HCEC 1CT (cell line): ENCODE measurements at places on chromosomes 5 and 9.
A peak's percentile ranks its signal among the peaks of the same experiment; 100 is the strongest.

GRCh38 chr5:116013936-116014335 is 18.3 kb upstream of the ARL14EPL start:
- no peak for DNase-seq

DNA sequence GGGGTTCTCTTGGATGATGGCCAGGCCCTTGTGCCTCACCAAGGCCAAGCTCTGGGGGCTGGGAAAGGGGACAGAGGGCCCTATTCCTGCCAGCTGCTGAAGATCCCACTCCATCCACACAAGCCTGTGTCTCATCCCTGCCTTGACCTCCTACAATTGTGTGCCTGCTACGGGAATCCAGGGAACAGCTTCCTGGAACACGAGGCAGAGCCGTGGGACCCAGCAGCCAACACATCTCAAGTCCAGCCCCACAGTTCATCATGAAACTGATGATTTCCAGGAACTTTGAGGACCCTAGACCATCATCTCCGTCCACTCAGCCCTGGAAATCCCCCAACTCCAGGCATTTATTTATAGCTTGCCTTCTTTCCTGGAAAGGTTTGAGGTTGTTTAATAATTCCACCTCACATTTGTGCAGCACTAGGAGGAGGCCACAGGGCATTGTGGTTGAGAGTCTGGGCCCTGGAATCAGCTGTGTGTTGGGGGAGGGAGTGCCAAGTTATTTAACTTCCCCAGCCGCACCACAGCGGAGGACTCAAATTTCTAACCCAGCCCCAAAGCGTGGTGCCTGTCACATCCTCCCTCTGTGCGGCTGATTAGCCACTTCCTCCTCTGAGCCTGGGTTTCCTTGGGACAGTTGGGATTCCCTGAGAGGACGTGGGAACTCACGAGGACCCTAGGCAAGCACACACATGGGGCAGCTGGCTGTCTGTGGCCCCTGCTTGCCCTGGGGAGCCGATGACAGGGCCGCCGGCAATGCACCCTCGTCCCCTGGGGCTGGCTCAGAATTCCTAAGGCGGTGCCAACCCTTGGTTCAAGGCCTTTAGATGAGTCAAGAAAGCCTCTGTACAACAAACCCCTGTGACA is 58.2 kb upstream of the GGTA1 start:
- DNase-seq: peak; percentile 81

DNA sequence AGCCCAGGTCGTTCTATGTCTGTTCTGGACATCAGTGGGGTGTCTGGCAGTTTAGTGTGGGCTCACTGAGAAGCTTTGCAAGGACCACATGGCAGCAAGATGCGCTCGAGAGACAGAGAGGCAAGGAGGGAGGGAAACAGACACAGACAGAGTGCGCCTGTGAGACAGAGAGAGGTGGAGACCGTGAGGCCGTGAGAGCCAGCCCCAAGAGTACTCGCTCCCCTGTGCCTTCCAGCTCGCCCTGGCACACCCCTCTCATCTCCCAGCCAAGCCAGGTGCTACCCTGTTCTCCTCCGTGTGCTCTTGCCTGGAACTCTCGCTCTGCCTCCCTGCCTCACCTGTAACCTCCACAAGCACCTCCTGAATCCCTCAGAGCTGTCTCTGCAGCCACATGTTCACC is 106.8 kb downstream of the EHMT1 start:
- DNase-seq: no peak

- no peak for DNase-seq
These were observed 138.4 kb downstream of the ASTN2 start for GRCh38 chr9:117276444-117276843.

- DNase-seq: no peak
These were observed 82.0 kb upstream of the FSTL4 start for GRCh38 chr5:133694181-133694831.

- peak; percentile 19 for DNase-seq
These were observed 2.2 kb downstream of the GABRB2 start for GRCh38 chr5:161544350-161544765.

DNA sequence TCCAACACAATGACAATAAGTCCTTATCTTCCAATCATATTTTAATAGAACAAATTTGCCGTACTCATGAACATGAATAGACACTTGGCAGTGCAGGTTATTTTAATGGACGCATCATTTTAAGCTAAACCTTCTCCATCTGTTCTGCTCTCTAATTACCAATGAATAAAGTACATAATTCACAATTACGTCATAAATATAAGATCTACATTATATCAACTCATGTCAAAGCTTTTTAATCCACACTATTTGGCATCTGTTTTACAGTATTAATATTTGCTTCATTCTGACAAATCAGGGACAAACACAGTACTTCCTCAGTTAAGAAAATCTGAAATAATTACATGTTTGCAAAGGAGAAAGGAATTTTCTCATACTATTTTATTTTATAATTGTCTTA is 344.1 kb upstream of the DMAC1 start:
- DNase-seq: no peak

DNA sequence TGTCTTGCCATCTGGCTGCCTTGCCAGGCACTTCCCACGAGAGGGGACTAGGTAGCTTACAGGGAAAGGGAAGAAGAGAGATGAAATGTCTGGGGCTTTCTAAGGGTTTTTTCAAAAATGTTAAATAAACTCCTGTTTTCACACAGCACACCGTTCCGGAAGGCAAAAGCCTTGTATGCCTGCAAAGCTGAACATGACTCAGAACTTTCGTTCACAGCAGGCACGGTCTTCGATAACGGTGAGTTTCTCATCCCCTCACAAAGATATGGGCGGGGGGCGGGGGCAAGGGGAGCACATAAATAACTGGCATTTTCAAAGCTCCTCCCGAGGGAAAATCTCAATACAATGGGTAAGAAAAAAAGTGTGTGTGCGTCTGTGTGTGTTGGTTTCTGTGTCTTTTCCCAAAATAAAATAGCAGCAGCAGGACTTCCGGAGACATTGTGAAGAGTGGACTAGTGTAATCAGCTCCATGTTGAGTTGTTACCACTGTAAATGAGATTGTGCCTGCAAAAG is 189.6 kb downstream of the NR3C1 start:
- DNase-seq: no peak

DNA sequence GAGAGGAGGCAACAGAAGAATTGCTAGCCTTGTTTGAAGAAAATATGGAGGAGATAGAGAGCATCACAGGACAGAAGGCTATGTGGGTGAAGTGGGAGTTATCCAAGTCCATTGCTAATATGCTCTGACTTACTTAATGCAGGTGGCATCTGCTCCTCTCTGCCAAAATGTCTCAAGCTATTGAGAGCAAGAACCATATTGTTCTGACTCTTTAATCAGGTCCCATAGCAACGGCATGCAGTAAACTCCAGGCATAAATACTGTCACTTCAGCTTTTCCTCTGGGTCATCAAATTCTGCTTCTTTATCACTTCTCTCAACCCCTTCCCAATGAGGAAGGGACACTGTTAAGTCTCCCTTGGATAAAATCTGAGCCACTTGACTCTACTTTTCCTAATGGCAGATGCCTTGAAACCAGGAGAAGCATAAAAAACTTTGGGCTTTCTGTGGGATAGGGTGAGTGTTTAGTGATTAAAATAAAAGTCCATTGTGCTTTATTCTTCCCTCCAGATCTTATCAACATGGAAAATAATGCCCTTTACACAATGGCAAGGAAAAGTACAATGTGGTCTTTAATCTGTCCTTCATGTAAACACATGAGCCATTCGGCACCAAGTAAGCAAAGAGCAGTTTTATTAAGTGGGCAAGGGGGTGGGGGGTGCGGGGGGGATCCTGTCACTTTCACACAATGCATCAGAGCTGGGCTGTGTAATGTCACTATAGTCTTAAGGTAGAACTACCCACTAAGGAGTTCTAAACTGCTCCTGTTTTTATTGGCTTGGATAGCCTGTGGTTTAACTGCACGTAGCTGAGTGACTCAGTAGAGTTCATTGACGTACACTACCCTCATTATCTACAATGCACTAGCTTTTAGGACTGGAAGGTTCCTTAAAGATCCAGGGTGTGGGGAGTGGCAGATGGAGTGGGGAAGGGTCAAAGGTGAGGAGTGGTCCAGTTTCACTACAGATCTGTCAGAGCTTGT is 71.0 kb upstream of the TARS1 start:
- peak; percentile 76 for DNase-seq

- no peak for DNase-seq
These were observed 317.9 kb downstream of the ZSWIM6 start for GRCh38 chr5:61649971-61650370.

GRCh38 chr5:58718269-58718978 is 135.5 kb downstream of the RAB3C start:
- DNase-seq: no peak

DNA sequence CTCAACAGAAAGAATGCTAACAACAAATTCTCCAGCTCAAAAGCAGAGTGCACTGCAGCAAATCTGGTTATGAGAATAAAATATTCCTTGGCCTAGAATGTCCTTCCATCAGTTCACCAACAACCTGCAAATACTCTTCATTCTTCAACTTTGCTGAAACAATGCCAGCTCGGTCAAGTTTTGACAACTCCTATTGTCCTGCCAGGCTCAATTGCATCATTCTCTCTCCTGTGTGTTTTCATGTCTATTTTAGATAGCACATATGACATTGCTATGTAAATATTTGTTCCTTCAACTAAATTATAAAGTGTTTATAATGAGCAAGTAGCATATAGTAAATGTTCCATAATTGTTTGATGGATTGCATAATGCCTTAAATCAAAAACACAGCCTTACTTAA is 463.8 kb downstream of the TLE1 start:
- no peak for DNase-seq

GRCh38 chr5:124932791-124933600 is 186.6 kb upstream of the ZNF608 start:
- DNase-seq: no peak

DNA sequence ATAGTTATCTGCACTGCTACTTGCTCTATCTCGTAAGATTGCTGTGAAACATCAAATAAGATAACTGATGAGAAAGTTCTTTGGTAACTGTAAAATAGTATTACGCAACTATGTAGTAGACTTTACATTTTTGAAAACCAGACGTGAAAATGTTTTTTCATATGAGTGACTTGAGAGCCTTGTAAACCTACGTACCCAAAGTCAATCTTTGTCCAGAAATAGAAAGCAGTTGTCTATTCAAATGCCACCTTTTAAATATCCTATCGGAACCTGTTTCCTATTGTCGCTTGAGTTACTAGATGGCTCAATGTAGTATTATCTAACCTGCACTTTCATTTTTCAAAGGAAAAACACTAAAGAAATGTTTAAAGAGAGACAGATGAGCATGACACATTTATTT is 1.6 kb downstream of the FNIP1 start:
- no peak for DNase-seq

DNA sequence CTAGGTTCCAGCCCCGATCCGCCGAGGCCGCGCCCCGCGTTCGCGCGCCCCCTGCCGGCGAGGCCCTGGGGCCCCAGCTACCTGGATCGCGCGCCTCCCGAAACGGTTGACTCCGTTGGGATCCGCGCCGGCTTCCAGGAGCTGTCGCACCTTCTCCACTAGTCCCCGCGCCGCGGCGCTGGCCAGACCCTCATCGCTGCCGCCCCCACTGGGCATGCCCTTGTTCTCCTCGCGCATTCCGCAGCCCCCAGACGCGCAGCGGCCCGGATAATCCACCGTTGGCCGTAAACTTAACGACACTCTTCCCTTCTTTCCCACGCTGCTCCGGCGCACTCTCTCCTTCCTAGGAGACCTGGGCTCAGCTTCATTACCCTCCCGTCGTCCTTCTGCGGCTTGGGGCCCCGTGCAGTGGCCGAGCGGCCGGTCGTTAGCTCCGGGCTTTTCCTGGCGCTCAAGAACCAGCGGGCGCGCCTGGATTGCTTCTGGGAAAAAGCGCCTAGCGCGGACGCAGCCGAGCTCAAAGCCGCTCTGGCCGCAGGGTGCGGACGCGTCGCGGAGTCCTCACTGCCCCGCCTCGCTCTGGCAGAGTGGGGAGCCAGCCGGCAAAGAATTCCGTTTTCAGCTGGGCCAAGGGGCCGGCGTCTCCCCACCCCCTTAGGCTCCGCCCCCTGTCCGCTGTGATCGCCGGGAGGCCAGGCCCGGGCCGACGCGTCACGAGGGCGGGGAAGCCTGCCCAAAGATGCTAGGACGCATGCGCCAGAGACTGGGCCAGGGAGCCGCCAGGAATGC is at the start of gene CDKN2B:
Gene CDKN2B, minus strand, starts transcription at position 589 of the 789 bp plus-strand sequence. Its CDS starts 352 bp downstream, at position 237.
- peak; percentile 91 for DNase-seq

DNA sequence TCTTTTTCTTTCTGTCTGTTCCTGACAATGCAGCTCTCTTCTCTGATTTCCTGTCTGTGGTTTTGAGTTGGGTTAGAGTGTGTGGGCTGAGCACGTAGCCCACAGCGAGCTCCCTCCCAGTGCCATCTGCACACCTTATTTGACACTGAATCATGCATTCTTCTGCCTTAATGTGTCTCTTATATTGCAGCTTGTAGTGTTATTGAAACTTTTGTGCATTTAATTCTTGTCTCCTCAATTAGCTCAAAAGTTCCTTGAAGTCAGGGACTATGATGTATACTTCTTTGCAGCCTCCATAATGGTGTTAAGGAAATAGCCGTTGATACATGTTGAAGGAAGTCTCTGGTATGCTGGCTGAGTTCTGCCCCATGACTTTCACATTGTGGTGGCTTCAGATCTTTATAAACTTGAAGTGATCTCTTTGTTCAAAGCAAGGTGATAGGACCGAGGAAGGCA is 576.2 kb upstream of the CLINT1 start:
- DNase-seq: peak; percentile 26
